CD4-positive, alpha-beta T cell treated with Interleukin-2 at 100 ng/mL for 4 hours (primary cell): ENCODE measurements at places on chromosomes 4 and X.

- no peak for DNase-seq
Observed at GRCh38 chr4:1166509-1167243, 5.7 kb downstream of the SPON2 start.

DNA sequence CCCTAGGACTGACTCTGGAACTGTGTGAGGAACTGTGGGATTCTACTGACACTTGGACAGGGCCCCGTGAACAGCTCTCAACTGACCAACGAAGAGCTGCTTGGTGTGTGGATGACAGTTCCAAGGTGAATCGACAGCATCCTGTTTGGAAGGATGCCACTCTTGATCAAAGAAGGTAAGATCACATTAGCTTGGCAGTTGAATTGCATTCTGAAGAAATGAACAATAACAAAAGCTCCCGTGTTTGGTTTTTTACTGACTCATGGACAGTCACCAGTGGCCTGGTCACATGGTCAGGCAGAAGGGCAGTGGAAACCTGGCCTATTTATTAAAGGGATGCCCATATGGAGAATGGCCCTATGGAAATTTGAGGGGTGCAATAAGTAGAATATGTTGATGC, 33.1 kb upstream of the GPR34 start:
- DNase-seq, result no peak

GRCh38 chr4:122132891-122133290, 19.2 kb upstream of the BLTP1 start:
- no peak for DNase-seq

GRCh38 chr4:182277377-182277776, 34.2 kb downstream of the TENM3 start:
- DNase-seq, result no peak

DNA sequence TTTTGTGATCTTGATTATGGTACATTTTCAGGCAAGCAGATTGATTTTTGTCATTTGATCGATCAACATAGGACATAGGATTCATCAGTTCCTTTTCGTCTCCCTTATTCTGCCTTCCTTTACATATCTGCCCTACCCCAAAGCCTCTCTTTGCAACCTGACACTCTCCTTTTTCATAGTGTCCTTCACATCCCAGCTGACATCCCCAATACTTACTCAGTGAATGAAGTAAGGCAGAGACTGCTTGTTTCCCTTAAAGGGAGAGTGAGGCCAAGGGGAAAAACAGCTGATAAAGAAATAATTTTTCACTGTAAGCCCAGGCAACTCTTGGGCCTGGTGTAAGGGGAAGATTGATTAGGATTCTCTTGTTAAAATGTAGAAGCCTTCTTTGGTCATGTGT, 69.8 kb downstream of the GBA3 start:
- DNase-seq, result no peak

- DNase-seq, result no peak
Observed at GRCh38 chr4:22514481-22514880, 1.4 kb downstream of the ADGRA3 start.
